ENCODE measurements at places on chromosomes 1 and 21.

DNA sequence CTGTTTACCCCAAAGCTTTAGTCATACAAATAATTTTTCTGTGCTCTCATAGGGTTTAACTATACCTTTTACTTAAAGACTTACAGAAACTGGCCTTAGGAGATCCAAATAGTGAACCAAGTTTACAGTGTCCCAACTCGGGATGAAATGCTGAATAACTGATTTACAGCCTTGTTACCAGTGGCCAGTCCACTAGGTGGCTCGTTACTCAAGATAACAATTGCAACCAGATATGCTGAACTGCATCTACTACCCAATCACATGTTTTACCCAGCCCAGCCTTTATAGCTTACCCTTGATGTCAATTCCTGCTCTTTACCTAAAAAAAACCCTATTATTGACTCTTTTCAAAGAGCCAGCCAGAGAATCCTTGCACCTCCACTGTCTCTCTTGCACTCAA, 1148.8 kb upstream of the ADGRL4 start:
- no peak for DNase-seq

DNA sequence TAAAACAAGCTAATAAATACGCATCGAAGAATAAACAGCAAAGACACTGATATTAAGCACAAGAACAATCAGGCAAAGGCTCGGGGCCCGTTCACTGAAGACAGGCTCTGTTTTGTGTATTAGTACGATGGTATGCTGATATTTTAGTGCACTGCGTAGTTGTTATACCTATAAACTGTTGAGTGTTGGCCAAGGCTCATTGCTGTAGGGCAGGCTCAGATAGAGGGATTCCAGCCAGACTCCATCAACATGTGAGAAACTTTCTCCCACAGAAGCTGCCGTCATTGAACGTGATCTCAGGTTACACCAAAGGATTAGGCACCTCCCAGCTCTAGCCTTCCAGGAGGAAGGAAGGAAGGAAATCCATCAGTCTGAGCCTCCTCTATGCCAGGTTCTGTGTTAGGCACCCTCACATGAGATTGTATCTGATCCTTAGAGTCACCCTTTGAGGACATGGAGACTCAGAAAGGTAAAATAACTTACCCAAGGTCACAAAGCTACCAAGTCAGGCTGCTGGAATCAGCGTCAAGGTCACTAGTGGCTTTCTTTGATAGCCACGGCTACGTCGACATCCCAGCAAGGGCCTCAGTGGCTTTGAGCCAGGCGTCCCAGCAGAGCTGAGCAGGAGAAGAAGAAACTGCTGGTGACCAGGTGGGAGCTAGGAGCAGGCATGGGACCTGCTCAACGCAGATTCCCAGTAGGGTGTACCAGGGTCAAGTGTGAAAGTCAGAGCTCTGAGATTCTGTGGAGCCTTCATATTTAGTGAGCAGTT, 14.8 kb downstream of the BCAR3 start:
- no peak for DNase-seq

GRCh38 chr1:52667290-52667689, 30.9 kb downstream of the COA7 start:
- DNase-seq: no peak

- no peak for DNase-seq
These were observed 24.4 kb upstream of the GNG4 start for GRCh38 chr1:235673981-235674380.

GRCh38 chr1:247300491-247301175, 31.0 kb downstream of the ZNF496 start:
- no peak for DNase-seq

- DNase-seq: no peak
These were observed 8.2 kb downstream of the THRAP3 start for GRCh38 chr1:36232212-36233095.

Data from erythroblast (primary cell).